ENCODE measurements at places on chromosomes 2 and 18. TPM values are rescaled to one million over a fixed set of nuclear protein-coding genes. Genes with fewer than 3 reads are reported as not detected.

AKAIN1 gene
- total RNA-seq = not detected

CPO gene
- total RNA-seq = not detected

ANO7 gene
- total RNA-seq = 1.4 TPM

NOSTRIN gene
- total RNA-seq = not detected

GLS gene
- total RNA-seq = 41.6 TPM

DNAH7 gene
- 1.3 TPM for total RNA-seq

DHRS9 gene
- total RNA-seq = 0.65 TPM

CYBRD1 gene
- 37.9 TPM for total RNA-seq

PKP4 gene
- 9.3 TPM for total RNA-seq

TCF23 gene
- total RNA-seq = not detected

CYTIP gene
- total RNA-seq = not detected

ADD2 gene
- 0.88 TPM for total RNA-seq

EVX2 gene
- not detected for total RNA-seq

TBR1 gene
- under 0.01 TPM for total RNA-seq

COL3A1 gene
- total RNA-seq = 1,834 TPM

CFC1 gene
- total RNA-seq = not detected

EVA1A gene
- total RNA-seq = 50.7 TPM

AGPS gene
- total RNA-seq = 25.2 TPM

UGT1A3 gene
- total RNA-seq = not detected

NPHP1 gene
- total RNA-seq = 2.8 TPM

ACKR3 gene
- 2.1 TPM for total RNA-seq

SKOR2 gene
- not detected for total RNA-seq

CHRNG gene
- 3.3 TPM for total RNA-seq
